Neural progenitor cell (in vitro differentiated cells): ENCODE measurements at places on chromosomes 4 and X. TPM values are rescaled to one million over a fixed set of nuclear protein-coding genes. Genes with fewer than 3 reads are reported as not detected.

MAGEC3 gene
- total RNA-seq, result not detected in 2 replicates

EREG gene
- not detected in 2 replicates for total RNA-seq

GRCh38 chrX:115017455-115017854, at the start of gene IL13RA2:
IL13RA2 (minus strand) TSS chrX:115017616; CDS start chrX:115017269, 347 bp downstream.
- DNase-seq, result no peak

GRCh38 chr4:22962295-22962694, 269.6 kb downstream of the GBA3 start:
- peak; percentile 57 for DNase-seq

DNA sequence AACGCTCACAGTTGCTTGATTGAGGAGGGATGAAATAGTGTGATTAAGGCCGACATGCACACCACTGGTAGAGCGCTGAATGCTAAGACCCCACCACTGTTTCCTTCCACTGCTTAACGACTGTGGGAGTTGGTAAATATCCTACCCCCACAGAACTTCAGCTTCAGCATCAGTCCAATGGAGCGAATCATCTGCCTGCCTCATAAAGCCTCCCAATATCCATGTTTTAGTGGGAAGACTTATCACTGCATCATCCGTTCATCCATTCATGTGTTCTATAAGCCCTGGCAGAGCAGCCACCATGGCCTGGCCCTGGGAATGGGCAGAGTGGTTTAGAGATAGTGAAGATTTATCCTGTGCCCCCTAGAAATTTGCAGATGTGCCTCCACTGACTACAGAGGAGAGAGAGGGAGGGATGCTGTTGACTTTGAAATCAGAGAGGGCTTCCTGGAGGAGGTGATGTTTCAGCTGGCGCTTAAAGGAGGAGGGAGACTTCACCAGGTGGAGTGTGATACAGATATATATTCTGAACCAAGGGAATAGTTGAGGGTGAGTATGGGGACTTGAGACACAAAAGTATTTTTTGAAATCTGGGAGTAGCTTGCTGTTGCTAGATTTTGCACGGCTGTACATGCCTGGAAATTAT, 71.9 kb upstream of the STX18 start:
- DNase-seq, result no peak
